ENCODE measurements at places on chromosomes 1 and 21.

GRCh38 chr1:59103457-59103856 lies 193.4 kb upstream of the FGGY start:
- DNase-seq = no peak

GRCh38 chr1:200866521-200866920 lies 6.3 kb upstream of the GPR25 start:
- no peak for DNase-seq

DNA sequence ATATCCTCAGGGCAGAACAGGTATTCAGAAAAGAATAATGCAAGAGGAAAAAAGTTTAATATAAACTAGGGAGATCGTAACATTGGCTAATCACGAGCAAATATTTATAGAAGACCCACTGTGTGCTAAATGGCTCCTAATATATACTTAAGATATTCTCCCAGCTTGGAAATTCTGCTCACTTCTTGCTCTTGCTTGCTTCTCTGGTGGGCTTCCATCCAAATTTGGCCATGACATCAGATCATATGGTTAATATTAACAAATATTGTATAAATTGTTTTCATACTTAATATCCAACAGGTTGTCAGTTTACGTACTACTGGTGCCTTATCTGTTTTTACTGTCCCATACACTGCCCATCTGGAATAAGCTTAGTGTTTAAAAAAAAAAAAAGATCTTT lies 1.1 kb downstream of the COX20 start:
- DNase-seq = no peak

- DNase-seq = peak; percentile 51
Observed at GRCh38 chr1:17274186-17275170, 25.6 kb downstream of the PADI3 start.

DNA sequence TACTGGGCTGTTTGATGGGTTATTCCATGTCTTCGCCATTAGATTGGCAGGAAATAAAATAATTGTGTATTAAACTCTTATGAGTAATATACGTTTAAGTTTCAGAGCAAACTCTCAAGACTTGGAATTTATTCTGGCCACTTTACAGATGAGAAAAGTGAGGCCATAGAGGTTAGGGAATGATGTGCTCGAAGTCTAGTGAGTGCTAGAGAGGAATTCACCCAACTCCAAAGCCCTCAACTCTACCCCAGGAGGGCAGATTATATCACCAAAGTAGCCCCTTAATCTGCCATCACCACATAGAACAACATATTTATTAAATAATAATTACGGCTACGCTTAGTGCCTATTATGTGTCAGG lies 440 bp upstream of the MUL1 start:
- no peak for DNase-seq

DNA sequence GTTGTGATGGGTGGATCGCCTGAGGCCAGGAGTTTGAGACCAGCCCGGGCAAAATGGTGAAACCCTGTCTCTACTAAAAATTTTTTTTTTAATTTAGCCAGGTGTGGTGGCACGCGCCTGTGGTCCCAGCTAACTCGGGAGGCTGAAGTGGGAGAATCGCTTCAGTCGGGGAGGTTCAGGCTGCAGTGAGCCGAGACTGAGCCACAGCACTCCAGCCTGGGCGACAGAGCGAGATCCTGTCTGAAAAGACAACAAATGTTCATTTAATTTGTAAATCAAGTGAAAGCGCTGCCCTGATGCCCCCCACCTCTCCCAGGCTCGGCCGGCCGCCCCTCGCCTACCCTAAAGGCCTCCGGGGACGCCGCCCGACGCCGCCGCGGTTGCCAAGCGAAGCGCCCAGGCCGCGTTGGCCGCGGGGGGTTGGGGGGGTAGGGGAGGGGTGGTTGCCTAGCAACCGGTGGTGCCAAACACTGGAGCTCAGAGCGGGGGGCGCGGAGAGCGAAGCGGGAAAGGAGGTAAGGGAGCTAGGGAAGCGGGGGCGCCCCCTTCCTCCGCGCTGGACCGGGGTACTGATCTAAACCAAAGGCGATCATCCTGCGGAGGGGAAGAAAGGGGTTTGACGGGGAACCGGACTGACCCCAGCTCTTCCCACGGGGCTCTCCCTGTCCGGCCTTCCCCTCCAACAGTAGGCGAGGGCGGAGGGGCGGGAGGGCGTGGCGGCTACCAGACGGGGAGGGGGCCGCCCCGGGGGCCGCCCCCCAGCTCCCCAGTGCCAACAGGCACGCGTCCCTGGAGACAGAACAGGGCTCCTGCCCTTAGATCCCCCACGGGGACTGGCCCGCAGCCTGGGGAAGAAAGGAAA lies at the start of gene TEKT2:
TSS of gene TEKT2 (plus strand) at position 460 of the 862 bp plus-strand sequence. CDS start 828 bp downstream, outside the sequence.
- DNase-seq = peak; percentile 44

DNA sequence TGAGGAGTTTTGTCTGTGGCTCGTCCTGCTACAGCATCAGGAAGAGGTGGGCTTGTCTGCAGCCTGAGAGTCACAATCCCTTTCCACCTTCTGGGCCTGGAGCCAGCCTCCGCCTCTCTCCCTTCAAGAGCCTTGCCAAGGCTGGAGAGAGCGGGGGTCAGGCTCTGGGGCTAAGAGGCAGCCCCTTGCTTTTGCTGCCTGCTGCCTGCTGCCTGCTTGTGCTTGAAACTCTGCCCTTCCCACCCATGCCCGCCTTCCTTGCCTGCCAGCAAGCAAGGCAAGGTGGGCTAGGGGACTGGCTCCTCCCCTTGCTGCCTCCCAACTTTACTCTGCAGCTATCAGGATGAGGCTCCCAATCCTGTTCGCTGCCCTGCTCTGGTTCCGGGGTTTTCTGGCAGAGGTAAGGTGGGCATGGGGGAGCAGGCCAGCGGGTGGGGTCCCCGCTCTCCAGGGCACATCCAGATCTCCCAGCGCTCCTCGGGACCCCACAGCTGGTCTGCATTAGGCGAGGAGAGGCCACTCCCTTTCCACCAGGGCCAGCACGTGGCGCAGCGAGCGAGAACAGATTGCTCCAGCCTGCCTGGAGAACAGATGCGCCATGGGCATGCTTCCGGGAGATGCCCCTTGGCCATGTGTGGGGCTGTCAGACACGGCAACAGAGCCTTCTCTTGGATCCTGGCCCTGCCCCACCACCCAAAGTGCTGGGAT lies 7.5 kb upstream of the PTPN7 start:
- DNase-seq = peak; percentile 54

DNA sequence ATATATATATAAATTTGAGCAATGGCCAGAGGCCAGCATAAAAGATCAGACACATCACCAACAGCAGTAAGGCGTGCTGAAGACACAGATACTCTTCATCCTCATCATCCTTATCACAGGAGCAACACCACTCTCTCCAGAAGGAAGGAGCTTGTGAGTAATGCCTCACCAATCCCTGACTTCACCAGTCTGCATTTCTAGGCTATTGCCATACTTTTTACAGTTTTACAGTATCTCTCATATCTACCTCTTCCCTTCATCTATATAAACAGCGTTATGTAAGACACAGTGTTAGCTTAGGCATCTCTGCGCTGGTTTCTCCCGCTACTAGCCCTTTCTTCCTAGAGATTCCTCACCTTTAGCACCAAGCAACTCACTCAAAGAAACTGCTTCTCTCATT lies 2.4 kb upstream of the ABL2 start:
- peak; percentile 41 for DNase-seq

GRCh38 chr1:98881901-98882300 lies 122.8 kb downstream of the PLPPR5 start:
- no peak for DNase-seq

DNA sequence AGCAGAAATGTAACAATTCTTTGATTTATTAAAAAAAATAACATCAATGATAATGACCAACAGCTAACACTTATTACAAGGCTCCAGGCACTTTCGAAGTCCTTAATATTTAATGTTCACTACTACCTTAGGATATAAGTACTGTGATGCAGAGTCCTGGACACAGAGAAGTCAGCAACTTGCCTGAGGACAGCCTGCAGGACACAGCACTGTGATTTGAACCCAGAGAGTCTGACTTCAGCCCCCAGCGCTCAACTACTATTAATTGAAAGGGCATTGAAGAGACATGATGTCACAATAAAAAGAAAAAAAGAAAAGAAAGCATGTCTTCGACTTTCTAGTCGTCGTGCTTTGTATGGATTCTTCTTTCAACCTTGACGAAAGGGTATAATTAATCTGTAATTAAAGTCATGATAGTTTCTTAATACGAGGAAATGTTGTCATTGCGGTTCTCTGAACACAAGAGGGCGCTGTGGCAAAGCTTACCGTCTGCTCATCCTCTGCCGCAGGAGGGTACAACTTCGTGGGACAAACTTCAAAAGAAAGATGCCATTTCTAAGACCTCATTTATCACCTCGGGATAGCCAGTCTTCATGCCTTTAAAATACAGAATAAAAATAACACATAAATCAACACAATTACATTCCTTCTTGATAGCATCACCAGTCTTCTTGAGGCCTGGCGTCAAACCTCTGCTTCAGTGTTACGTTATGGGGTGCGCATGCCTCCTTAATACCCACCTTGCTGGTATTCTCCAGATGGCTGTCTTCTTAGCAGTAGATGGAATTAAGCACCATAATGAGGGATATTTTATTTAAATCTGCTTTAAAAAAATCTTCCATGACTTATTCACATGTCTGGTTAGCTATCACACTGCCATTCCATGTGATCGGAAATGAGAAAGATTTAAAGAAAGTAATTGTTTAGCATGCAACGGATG lies 240.1 kb downstream of the DISC1 start:
- peak; percentile 78 for DNase-seq
